ENCODE measurements at places on chromosomes 7 and 10.

GRCh38 chr7:15252181-15252580, 309.6 kb downstream of the AGMO start:
- DNase-seq = no peak

DNA sequence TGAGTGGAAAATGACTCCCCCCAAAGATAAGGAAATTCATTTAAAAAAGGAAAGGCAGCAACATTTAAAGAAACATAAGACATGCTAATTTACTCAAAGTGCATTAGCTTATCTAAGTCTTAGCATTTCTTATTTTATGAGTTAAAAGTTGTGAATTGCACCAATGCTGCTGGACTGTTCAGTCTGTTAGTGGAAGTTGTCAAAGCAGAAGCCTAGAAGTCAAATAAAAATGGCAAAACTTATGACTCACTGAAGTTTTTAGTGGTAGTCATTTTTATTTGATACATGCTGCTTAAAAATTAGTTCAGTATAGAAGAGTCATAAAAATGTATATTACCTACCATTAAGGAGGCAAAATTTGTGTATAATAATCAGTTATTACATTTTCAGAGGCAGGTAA, 90.8 kb upstream of the FGL2 start:
- DNase-seq = no peak

DNA sequence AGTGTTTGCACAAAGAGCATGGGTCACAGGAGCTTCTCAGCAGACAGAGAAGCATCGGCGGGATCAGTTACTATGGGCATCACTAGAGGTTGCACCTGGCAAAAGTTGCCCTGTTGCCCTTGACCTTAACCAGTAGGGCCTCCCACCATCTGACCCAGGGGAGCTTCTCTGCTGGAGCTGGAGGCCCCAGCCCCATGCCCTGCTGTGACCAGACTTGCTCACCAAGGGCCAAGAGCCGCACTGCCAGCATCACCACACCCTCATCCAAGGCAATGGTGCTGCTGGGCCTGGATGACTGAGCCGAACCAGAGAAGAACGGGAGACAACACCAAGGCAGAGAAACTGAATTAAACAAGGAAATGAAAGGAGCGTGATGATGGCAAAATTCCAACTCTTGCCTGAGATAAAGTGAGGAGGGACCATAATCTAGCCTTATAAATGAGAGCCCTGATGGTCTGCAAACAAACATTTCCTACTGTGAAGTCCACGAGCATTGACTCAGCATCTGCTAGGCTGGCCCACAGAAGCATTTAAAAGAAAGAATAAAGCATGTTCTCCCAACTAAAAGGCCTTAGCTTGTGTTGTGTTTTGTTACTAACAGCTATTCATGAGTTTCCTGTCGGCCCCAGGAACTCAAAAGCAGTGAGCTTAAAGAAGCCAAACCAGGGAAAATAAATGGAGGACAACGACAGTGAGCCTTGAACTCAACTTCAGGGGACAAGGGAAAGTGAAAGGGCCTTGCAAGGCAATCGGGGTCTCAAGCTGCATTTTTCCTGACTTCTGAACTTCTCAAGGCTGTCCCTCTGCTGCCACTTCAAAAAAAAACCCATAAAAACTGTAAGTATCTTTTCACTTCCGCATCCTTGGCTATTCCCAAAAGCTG, 60.4 kb downstream of the AFAP1L2 start:
- DNase-seq = no peak

GRCh38 chr7:139731802-139732470, 45.9 kb downstream of the HIPK2 start:
- no peak for DNase-seq

DNA sequence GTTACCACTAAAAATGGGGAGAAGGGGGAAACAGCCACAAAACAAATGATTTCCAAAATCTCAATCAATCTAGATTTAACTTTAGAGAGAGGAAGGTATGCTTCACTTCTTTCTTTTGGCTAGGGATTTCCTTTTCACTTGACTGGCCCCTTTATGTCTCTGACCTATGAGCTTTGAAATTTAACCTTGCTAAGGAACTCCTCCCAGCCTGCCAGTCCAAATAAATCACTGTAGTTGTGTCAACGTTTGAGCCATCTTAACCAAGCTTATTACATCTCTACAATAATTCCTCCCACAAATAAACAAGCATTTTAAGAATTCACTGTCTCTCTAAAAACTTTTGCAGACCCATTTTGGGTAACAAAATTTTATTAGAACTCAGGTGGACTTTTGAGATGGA, 315.5 kb upstream of the CELF2 start:
- DNase-seq = no peak

GRCh38 chr10:78134773-78135306, 101.2 kb downstream of the RPS24 start:
- DNase-seq = no peak

DNA sequence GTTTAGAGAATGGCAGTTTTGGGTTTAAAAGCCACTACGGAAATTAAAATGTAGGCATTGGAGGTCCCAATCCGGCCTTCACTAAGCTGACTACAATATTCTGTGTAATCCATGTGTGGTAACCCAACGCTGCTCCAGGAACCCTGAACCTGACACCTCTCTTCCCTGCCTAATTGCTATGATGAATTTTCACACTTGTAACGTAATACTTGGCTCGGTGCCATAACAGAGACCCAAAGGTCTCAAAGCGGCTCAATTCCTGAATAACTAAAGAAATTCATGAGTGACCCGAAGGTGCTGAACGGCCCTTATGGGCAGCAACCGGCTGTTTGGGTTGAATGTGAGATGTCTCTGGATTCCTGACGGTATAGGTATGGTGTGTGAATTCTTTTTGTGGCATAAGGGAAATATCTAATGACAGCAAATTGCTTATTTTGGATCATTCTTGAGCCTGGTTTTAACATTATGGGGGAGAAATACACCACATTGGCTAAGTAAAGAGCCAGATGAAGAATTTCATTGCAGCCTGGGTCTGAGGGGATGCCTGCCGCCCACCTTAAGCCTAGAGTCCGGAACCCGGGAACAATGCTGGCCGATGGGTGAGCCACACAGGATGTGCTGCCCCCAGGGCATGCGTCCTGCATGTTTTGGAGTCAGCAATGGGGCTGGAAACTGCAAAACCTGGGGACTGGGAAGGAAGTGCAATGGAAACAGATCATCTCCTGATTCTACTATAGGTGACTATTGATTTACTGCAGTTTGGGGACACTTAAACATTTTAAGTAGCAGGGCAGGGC, 69.7 kb upstream of the FZD8 start:
- no peak for DNase-seq

GRCh38 chr7:117848941-117849340, 24.3 kb downstream of the CTTNBP2 start:
- no peak for DNase-seq

DNA sequence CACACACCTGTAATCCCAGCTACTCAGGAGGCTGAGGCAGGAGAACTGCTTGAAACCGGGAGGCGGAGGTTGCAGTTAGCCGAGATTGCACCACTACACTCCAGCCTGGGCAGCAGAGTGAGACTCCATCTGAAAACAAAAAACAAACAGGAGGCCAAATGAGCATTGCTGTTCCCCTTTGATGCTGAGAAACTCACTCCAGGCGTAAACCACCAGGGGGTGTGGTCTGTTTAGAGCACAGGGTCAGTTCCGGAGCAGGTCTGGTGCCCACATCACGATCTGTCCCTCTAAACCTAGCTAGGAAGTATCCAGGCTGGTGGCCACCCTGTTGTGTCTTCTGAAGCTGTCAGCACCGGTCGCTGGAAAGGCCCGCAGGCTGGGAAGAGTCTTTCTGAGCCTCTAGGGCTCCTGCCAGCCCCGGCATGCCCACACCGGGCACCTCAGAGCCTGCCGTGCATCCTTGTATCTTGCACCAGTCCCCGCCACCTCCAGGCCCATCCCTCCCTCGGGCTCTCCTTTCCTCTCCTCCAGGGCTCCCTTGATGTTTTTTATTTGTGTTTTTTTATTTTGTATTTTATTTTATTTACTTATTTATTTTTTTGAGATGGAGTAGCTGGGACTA, 66.3 kb upstream of the SH2B2 start:
- DNase-seq = no peak

GRCh38 chr7:13307040-13307439, 619.6 kb downstream of the ARL4A start:
- no peak for DNase-seq

GRCh38 chr10:86500846-86501245, 20.7 kb downstream of the WAPL start:
- DNase-seq = no peak

GRCh38 chr7:102101926-102102325, 184.7 kb upstream of the SH2B2 start:
- DNase-seq = no peak

DNA sequence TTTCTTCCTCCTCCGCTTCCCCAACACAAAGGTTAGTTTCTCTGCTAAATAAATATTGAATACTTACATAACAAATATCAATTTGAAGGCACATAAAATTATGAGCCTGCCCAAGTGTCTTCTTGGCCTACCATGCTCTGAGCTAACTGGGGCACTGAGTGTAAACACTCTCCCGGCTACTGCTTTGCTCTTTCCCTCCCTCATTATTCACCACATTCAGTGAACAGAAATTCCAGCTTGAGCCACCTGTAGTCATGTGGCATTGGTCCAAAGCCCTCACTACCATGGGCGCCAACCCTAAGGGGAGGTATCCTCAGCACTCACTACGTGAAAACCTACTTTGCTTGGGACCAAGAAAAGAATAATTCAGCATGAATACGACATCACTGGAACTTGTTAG, 409.0 kb downstream of the KCNMA1 start:
- no peak for DNase-seq

- DNase-seq = no peak
These were observed 78.9 kb downstream of the SVIL start for GRCh38 chr10:29555746-29556481.

- no peak for DNase-seq
These were observed 1.4 kb downstream of the ITGB1 start for GRCh38 chr10:32956365-32957197.

DNA sequence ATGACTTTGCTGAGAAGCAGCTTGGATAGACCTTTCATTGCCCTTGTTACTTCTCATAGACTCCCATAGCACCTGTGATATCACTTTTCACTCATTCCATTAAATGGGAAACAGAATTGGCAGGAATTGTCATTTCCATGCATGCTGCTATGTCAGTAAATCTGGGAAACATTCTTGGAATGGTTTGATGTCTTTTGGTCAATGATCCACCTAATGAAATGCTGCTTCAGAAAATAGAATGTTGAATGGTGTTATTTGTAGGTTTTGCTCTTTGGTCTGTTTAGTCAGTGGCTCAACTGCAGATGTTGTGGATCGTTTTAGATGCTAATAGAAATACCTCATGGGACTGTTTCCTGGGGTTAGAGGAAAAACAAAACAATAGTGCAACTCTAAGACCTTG, 127.8 kb downstream of the PLPP4 start:
- no peak for DNase-seq

DNA sequence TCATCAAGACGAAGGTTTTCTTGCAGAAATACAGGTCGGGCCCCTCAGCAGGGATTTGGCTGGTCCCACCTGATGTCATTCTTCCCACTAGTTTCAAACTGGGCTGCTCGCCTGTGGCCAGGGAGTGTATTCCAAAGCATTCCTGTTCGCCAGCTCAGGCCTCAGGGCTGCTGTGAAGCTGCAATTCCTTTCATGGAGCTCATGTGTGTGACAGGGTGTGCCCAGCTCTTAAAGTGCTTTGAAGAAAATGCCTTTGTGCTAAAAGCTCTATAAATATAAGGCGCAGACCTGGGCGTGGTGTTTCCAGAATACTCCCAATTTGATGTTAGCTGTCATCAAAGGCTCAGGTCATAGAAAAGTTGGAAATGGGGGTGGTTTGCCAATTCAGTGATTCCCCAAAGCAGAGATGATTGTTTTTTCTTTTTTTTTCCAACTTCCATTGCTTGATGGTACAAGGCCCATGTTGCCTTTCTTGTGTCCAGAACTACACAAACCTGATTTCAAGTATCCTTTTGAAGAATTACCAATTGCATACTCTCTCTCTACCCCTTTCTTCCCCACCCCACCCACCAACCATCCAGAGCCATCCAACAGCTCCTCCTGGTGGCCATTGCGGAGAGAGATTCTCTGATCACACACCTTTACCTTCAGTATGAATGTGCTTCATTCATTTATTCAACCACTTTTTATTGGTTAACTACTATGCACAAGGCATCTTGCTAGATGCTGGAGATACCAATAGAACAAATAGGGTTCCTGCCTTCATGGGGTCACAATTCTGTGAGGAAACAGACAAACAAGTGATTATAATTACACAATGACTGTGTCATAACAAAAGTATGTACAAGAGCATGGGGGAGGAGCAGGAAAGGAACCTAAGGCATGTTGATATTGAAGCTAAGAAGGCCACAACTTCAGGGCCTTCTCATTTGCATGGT, 297.3 kb upstream of the LYZL1 start:
- no peak for DNase-seq

DNA sequence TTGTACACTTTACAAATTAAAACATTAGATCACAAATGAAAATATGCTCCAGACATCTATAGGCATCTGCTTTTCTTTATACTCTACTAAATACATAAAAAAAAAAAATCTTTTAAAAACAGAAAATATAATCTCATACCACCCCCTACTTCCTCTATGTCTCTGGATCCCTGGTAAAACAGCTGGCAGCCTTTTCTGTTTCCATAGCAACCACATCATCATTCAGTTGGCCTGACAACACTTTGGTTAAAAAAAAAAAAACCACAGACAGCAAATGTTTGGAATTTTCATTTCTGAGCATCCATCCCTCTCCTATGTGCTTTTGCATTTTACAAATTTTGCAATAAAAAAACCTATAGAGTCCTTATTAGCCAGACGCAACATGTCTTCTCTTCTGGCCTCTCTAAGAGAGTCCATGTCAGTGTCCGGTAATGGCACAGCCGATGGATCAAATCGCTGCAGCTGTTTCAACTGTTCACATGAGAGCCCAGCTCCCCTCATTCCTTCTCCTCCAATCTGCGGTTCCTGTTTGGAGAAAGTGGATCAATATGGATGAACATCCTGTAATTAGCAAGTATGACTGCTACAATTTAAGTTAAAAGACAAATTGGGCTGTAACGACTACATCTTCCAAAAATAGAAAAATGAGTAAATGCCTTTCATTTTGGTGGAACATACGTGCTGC, 105.6 kb downstream of the NSUN6 start:
- no peak for DNase-seq

DNA sequence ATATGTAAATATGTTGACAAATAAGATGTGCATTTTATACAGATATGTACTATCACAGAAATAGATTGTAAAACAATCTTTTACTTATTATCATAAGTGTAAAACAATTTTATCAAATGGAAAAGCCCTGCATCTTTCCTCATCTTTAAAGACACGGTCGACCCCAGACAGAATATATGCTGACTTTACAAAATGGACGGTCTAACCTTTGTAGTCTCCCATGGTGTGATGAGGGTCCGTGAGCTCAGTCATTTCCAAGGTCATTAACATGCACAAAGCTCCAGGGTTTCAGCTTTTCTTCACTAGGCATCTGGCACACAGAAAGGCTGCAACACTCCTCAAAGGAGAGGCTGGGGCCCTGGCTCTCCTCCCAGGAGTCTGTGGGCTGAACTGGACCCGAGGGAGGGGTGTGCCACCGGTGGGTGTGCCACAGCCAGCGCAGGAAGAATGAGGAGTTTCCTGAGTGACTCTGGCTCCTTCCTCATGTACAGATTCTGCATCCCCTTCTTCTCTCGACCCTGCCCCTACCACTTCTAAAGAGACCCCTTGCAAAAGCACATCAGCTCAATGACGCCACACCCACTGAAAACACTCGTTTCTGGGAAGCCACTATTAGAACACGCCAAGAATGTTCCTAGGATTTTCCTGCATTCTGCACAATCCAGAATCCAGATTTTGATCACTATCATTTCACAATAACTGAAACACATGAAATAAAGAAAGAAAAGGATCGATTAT, 26.2 kb upstream of the ABLIM1 start:
- DNase-seq = peak; percentile 34

Data from right kidney (tissue), 9 donors.